ENCODE measurements at places on chromosomes 2 and 18.
A peak's percentile ranks its signal among the peaks of the same experiment; 100 is the strongest.

DNA sequence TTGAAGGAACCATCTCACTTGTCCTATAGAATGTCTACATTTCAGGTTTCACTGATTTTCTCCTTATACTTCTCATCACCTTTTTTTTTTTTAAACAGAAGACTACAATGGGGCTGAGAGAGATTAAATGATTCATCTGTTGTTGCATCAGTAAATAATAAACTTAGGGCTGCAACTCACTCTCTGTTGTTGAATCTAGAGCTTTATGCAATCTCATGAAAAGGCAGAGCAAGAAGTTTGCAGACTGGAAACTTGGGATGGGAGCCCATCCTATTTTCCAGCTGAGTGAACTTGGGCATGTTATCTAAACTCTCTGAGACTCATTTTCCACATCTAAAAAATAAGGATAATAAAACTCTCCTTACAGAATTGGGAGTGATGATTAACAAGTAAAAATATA is 58.4 kb downstream of the PDE1A start:
- no peak for DNase-seq

- no peak for DNase-seq
Measured at GRCh38 chr18:79844999-79845563, 47.3 kb downstream of the KCNG2 start.

- DNase-seq = no peak
Measured at GRCh38 chr2:224910574-224910925, 131.7 kb downstream of the DOCK10 start.

- DNase-seq = no peak
Measured at GRCh38 chr2:99956232-99957030, 186.0 kb downstream of the AFF3 start.

DNA sequence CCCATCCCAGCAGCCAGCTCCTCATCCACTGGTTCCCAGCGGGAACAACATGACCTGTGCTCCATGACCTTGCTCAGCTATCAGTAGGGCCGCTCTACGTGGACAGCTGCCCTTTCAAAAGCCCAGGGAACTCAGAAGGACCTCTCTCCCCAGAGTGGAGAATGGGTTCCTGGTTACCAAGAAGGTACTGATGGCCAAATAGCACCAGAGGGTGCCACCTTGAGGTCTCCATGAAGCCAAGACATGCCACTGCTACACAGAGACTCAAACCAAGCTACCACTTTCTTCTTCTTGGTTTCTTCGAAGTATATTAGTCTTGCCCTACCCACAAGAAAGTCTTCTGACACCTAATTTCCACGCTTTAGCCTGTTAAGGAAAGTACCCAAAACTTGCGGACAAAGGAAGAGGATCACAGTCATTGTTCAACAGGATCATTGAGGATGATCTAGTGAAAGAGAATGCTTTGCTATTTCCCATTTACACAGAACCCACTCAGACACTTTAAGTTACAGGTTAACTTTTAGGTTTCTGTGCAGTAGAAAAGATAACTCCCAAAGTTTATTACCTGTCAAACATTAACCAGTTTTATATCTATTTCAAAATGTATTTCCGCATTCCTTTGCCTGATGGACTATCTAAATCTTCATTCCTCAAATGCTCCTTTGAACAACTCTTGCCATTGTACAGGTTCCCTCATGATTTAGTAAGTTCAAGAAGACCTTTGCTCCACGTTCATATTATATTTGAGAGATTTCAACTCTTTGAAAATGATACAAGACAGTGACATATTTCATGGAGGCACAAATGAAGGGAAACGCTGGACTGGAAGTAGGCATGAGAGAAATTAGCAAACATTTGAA is 102.2 kb downstream of the ALPK2 start:
- no peak for DNase-seq

DNA sequence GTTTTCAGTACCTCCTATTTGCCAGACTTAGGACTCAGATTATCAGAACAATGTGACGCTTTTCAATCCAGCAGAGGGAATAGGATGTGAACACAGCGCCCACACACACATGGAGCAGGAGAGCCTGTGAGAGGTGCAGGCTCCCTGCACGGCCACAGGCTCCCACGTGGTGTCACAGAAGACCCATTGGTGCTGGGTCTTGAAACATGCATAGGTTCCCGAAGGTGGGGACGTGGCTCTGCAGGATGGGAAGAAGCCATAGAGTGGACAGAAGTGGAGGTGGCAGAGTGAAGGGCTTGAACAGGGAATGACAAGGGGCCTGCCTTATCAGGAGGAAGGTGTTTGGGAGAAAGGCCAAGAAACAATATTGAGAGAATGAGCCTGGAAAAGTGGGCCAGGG is 78.5 kb upstream of the BCL2L11 start:
- no peak for DNase-seq

DNA sequence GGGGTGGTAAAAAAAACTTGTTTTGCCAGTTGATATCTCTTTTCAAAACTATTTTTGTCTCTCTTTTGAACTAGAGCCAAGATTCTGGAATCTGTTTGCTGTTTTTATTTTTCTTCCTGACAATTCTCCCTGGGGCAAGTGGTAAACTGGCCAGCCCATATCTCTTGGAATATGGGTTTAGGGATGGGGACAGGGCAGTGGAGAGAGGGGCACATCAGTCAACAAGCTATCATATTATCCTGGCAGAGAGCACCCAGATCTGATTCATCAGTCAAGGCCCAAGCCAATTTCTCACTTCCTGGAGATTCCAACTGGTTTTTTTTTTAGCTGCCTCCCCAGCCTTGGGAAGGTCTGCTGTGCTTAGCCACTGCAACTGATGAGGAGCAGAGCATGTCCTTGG is 52.3 kb downstream of the ARHGAP28 start:
- DNase-seq = no peak

DNA sequence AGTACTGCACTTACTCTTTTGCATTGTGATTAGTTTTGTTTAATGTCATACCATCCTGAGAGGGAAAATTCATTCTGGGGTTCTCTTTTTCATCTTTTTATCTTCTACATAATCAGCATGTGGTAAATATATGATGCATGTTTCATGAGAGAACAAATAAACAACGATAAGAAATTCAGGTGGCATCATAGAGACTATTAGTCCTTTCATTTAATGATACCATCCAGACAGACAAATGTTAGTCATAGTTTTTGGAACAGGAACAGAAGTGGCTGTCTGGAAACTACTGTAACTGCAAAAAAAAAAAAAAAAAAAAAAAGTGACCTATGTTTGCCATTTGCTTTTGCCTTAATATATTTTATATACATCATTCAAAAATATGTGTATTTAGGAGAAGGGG is 761.0 kb downstream of the EPHA4 start:
- DNase-seq = no peak

- no peak for DNase-seq
Measured at GRCh38 chr2:221205103-221205673, 366.9 kb downstream of the EPHA4 start.

GRCh38 chr2:49309461-49309860 is 155.1 kb upstream of the FSHR start:
- DNase-seq = peak; percentile 14

GRCh38 chr2:153557211-153557610 is 78.6 kb upstream of the RPRM start:
- no peak for DNase-seq
